Foreskin keratinocyte (primary cell): ENCODE measurements at places on chromosomes 1 and 21. TPM values are rescaled to one million over a fixed set of nuclear protein-coding genes. Genes with fewer than 3 reads are reported as not detected.

The PLCH2 gene
- 78.0 and 89.4 TPM in 2 replicates for polyA plus RNA-seq

The ATP1A4 gene
- polyA plus RNA-seq: not detected in 2 replicates

The OR2T35 gene
- polyA plus RNA-seq: not detected in 2 replicates

The SUMO3 gene
- polyA plus RNA-seq: 129 and 147 TPM in 2 replicates

The MRPL39 gene
- polyA plus RNA-seq: 51.1 and 62.0 TPM in 2 replicates

The SCCPDH gene
- 8.0 and 10.4 TPM in 2 replicates for polyA plus RNA-seq

The SPATA1 gene
- polyA plus RNA-seq: 0.21 and 0.37 TPM in 2 replicates

The PLA2G2A gene
- polyA plus RNA-seq: not detected in 2 replicates

The ZNF695 gene
- polyA plus RNA-seq: 2.8 and 4.8 TPM in 2 replicates

The MROH9 gene
- not detected in 2 replicates for polyA plus RNA-seq

The ZNF697 gene
- 2.1 TPM in 2 replicates for polyA plus RNA-seq
